ENCODE measurements at places on chromosomes 7 and 10.

- no peak for DNase-seq
These were observed 64.7 kb downstream of the CDK14 start for GRCh38 chr7:90660819-90661218.

DNA sequence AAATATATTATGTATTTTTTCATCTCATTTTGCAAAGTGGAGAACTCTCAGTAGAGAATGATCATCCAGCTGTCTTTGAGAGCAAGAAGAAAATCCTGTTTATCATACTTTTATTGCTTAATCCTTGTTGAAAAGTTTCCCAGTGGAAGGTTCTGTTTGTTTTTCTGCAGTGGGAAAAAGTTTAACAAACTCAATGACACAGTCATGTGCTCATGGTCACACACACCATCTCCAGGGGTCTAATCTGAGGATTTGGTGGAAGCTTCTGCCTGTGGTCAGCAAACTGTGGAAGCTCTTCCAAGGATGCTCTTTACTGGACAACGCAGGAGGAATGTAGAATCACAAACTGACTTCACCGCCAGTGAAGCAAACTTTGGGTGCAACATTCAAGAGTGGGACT, 1003.9 kb downstream of the SORCS3 start:
- DNase-seq: no peak

- DNase-seq: no peak
These were observed 141.6 kb downstream of the C1GALT1 start for GRCh38 chr7:7323921-7324320.

- DNase-seq: no peak
These were observed 540.7 kb downstream of the GATA3 start for GRCh38 chr10:8595140-8595539.

GRCh38 chr10:10350050-10350449, 667.6 kb upstream of the CELF2 start:
- no peak for DNase-seq

- no peak for DNase-seq
These were observed 76.9 kb downstream of the LRMDA start for GRCh38 chr10:75508239-75508813.

- DNase-seq: no peak
These were observed 170.2 kb downstream of the FAM107B start for GRCh38 chr10:14604181-14605142.

- peak; percentile 53 for DNase-seq
These were observed at the start of gene PCGF6 for GRCh38 chr10:103350517-103351260. Gene PCGF6, minus strand, starts transcription at chr10:103351140. Its CDS starts 74 bp downstream, at chr10:103351066.

- no peak for DNase-seq
These were observed 131.3 kb upstream of the ASAH2 start for GRCh38 chr10:50382576-50383023.

DNA sequence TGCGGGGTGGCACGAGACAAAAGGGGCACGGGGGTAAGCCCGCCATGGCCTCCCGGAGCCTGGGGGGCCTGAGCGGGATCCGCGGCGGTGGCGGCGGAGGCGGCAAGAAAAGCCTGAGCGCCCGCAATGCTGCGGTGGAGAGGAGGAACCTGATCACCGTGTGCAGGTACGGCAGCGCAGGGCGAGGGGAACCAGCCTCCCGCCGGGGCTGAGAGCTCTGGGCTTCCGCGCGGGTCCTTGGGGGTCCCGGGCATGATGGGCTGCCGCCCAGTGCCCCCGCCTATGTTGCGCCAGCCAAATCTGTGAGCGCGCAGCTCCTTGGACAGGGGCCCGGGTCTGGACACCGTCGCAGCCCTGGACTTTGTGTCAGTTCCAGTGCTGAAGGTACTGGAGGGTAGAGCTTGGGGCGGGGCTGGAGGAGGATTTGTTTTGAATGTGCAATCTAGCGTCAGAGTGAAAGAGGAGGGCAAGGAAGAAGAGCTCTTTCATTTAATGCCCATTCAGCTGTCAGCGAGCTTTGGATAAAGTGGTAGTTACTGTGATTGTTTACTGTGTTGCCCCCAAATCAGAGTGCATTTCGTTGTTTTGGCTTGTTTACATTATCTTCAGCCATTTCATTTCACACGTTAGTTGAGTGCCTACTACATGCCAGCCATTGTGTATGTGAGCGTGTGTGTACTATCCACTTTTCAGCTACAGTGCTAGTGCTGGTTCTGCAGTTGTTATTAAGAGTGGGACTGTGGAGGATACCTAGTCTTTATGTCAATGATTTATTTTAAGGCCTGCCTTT, 777 bp downstream of the RUNDC3B start:
- DNase-seq: no peak

GRCh38 chr10:100967332-100967731, 2.0 kb upstream of the SEMA4G start:
- no peak for DNase-seq

- no peak for DNase-seq
These were observed 22.8 kb upstream of the EN2 start for GRCh38 chr7:155435110-155435509.

DNA sequence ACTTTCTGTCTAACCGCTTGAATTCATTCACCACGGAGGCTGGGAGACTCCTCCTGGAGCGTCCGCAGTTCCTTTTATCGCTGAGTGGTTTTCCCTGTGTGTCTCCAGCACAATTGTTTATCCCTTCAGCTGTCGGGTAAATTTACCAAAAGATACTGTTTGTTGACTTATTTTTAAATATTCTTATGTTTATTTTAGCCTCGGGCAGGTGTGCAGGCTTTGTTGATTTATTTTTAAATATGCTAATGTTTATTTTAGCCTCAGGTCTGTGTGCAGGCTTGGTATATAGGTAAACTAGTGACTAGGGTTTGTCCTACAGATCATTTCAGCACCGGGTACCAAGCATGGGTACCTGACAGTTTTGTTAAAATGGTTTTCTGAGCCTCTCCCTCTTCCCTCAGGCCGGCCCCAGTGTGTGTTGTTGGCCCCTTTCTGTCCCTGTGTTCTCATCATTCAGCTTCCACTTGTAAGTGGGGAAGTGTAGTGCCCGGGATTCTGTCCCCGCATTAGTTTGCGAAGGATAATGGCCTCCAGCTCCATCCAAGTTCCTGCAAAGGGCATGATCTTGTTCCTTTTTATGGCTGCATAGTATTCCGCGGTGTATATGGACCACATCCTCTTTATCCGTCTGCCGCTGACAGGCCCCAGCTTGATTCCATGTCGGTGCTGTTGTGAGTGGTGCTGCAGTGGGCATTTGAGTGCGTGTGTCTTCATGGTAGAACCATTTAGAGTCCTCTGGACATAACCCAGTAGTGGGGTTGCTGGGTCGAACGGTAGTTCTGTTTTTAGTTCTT, 5.3 kb downstream of the GET4 start:
- DNase-seq: no peak
